A549 treated with DMSO at 1 μM for 4 hours (cell line): ENCODE measurements at places on chromosomes 3 and 15. TPM values are rescaled to one million over a fixed set of nuclear protein-coding genes. Genes with fewer than 3 reads are reported as not detected.

WHAMM gene
- 6.9 to 8.1 TPM (median 7.1 TPM) in 5 replicates for total RNA-seq

SLC28A2 gene
- total RNA-seq, result not detected in 5 replicates

TAMM41 gene
- total RNA-seq, result 16.5 to 30.3 TPM (median 27.6 TPM) in 5 replicates

GOLGA8Q gene
- 0.08 TPM in 1 of 5 replicates, not detected in the others for total RNA-seq

CEP97 gene
- 4.3 to 7.3 TPM (median 7.0 TPM) in 5 replicates for total RNA-seq

PCLAF gene
- 154 to 240 TPM (median 163 TPM) in 5 replicates for total RNA-seq

SCN11A gene
- 0.01 TPM in 1 of 5 replicates, not detected in the others for total RNA-seq

STAB1 gene
- total RNA-seq, result not detected in 5 replicates

GALK2 gene
- 20.6 to 23.4 TPM (median 21.9 TPM) in 5 replicates for total RNA-seq

CYP8B1 gene
- not detected in 5 replicates for total RNA-seq

CATSPER2 gene
- total RNA-seq, result 0.36 to 1.9 TPM (median 0.69 TPM) in 5 replicates

GOLGA8S gene
- 0.07 to 0.18 TPM (median 0.17 TPM) in 5 replicates for total RNA-seq

UBE2E2 gene
- total RNA-seq, result 31.0 to 40.1 TPM (median 35.0 TPM) in 5 replicates

RUVBL1 gene
- 97.5 to 104 TPM (median 101 TPM) in 5 replicates for total RNA-seq
